ENCODE measurements at places on chromosomes 3 and 15. TPM values are rescaled to one million over a fixed set of nuclear protein-coding genes. Genes with fewer than 3 reads are reported as not detected.

SEMA3B gene
- 1.3 TPM for polyA plus RNA-seq

GABRA5 gene
- polyA plus RNA-seq = not detected

MRPL47 gene
- polyA plus RNA-seq = 74.9 TPM

GOLGA8G gene
- polyA plus RNA-seq = not detected

MNS1 gene
- polyA plus RNA-seq = 1.8 TPM

TRANK1 gene
- 0.34 TPM for polyA plus RNA-seq

AMT gene
- 2.3 TPM for polyA plus RNA-seq

DLEC1 gene
- polyA plus RNA-seq = not detected

ITIH1 gene
- polyA plus RNA-seq = not detected

EIF4E3 gene
- polyA plus RNA-seq = 1.3 TPM

ZNF385D gene
- polyA plus RNA-seq = 2.3 TPM

SQOR gene
- 120 TPM for polyA plus RNA-seq

ADAMTSL3 gene
- not detected for polyA plus RNA-seq

CHST2 gene
- polyA plus RNA-seq = 4.3 TPM

THAP10 gene
- polyA plus RNA-seq = 2.0 TPM

SMAD6 gene
- polyA plus RNA-seq = 0.02 TPM

FAM107A gene
- not detected for polyA plus RNA-seq

GRAMD1C gene
- polyA plus RNA-seq = 1.1 TPM

DNAH12 gene
- not detected for polyA plus RNA-seq

B4GALT4 gene
- polyA plus RNA-seq = 16.1 TPM

ILDR1 gene
- polyA plus RNA-seq = 0.02 TPM

ECE2 gene
- not detected for polyA plus RNA-seq

CHP1 gene
- 45.8 TPM for polyA plus RNA-seq

ARRDC4 gene
- 4.9 TPM for polyA plus RNA-seq

CTXND1 gene
- not detected for polyA plus RNA-seq

GREM1 gene
- polyA plus RNA-seq = 0.07 TPM

ZPLD1 gene
- polyA plus RNA-seq = 0.29 TPM

All from foreskin keratinocyte (primary cell).